ENCODE measurements at places on chromosomes 16 and 17.

- no peak for DNase-seq
These were observed 604 bp upstream of the ZC3H18 start for GRCh38 chr16:88569614-88569984.

DNA sequence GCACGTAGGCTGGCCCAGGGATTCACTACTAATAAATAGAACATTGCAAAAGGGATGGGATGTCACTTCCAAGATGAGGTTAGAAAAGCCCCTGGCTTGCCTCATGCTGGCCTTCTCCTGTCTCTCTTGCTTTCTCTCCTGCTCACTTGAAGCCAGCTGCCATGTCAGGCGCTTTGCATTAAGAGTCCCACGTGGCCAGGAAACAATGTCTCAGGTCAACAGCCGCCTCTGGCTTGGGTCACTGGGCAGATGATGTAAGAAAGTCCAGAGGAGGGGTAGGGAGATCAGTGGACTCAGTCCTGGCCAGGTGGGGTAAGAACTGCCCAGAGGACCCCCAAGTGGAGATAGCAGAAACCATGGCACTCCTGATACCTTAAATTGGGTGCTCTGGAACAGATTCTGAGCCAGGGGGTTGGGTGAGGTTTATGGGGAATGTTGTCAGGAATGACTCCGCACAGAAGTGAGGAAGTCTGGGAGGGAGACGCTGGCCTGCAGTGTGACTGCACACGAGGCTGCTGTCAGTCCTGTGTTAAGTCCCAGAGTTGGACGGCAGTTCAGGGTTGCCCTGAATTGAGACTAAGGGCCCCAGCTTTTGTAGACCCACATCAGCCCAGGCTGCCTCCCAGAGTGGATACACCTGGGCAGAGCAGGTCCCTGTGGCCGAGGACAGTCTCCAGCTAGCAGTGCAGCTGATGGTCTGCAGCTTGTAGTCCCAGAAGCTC is 17.7 kb downstream of the C16orf82 start:
- DNase-seq, result no peak

DNA sequence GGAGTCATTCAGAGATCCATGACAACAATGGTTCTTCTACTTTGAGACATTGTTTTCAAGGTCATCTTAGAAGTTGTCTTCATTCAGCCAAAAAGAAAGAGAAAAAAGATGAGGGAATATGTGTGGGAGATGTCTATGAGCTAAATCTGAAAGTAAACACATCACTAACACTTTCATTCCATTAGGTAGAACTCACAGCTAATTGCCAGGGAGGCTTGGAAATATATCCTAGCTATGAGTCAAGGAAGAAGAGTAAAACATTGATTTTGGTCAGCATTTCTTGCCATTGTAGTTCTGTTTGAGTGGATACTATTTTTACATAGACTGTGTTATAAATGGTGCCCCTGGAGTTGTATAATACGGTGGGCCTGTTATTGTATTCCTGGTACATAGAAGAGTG is 316.4 kb upstream of the MYOCD start:
- no peak for DNase-seq

DNA sequence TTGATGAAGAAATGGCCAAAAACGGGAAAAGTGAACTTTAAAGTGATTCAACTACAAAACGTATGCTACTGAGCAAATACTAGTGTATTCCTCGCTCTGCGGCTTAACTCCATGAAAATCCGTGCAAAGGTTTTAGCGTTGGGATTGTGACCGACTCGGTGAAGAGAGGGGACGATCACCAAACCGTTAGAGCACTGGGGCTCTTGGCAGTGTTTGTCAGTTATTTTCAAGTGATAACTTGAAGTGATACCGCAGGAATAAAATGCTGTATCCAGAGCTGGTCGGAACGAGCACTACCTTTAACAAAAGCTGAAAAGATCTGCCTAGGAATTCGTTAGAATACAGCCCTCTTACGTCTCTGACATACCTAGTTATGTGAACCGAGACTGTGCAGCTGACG is 773 bp upstream of the PPM1D start:
- DNase-seq, result no peak

GRCh38 chr17:81741049-81741593 is 29.0 kb downstream of the SLC25A10 start:
- no peak for DNase-seq

DNA sequence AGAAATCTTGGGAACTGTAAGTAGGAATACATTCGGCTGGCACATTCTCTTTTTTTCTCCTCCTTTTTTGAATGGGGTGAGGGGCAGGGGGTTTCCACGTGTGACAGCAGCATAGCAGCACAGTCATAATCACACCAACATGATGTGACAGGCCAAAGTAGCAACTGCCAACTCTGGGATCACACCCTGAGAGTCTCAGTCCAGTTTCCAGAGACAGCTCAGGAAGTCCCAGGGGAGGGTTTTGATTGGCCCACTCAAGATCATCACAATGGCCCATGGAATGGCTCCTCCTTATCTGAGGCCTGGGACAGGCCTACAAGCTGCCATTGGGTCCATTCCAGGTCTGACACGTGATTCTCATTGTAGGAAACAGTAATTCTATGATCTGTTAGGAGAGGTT is 207.1 kb upstream of the ASIC2 start:
- no peak for DNase-seq

DNA sequence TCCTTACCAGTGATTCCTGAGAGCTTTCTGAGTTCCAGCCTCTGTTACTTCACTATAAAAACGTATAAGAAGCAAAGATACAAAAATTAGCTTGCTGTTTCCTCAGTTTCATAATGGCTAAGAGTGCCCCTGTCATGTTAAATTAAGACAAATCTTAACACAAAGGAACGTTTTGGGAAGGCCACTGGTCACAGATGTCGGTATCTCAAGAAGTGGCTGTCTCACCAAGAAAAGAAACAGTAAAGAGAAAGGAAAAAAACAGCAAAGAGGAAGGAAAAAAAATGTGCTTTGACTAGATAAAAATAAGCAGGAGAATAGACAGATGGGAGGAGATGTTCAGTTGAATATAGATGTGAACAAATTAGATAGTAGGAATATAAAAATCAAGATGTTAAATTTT is 94.8 kb upstream of the AKTIP start:
- DNase-seq, result no peak

DNA sequence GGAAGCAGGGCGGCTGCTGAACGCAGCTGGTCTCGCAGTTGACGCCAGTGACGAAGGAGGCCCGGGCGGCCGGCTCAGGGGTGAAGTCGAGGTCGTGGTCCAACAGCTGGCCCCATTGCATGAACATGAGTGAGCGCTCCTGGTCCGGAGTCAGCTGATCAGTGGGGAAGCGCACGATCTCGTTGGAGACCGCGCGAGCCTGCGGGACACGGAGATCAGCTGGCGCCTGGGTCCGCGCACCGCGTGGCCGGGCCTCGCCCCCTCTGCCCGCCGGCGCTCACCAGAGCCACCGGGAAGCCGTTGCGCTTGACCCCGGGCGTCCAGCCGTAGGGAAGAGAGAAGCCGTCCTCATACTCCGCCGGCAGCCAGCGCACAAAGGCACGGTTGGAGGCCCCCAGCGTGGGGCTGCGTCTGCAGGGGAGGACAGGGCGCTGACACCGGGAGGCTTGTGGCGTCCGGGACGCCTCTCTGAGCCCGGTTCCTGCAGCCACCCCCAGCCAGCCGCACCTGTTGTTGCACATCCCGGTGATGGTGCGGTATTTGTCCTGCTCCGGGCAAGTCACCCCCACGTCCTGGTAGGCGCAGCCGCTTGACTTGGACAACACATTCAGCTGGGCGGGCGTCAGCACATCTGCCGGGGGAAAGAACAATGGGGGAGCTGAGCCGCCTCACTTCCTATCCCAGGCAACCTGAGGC is 1.6 kb downstream of the MPO start:
- DNase-seq, result no peak

- no peak for DNase-seq
These were observed 19.8 kb downstream of the TMEM94 start for GRCh38 chr17:75476271-75476671.

GRCh38 chr17:64390044-64390443 is 616 bp downstream of the PECAM1 start:
- no peak for DNase-seq

DNA sequence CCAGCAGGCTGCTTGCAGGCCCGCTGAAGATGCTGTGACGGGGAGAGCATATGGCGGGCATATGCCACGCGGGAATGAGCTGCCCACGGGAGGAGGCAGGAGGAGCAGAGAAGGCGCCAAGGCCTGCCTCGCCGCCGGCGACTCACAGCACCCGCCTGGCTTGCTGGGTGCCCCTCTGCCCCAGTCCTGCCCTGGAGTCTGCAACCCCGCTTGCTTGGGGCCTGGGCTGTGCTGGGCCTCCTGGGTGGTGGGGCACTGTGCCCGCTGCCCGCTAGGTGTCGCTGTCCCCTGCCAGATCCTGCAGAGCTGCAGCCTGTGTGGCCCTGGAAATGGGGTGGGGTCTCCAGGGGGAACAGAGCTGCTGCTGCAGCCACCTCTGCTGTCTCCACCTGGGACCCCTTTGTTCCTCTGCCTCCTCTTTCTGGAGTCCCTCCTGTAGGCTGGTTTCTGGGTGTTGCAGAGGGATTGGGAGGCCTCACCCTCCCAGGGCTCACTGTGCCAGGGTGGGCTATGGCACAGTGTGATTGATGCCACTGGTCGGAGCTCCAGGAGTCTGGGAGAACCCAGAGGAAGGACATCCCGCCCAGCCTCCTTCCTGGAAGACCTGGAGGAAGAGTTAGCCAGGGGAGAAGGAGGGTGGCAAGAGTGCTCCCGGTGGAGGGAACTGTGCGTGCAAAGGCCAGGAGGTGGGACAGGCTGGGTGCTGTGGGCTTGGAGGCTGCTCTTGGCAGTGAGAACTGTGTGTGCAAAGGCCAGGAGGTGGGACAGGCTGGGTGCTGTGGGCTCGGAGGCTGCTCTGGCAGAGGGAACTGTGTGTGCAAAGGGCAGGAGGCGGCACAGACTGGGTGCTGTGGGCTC is 141.0 kb upstream of the CIBAR2 start:
- DNase-seq, result no peak

GRCh38 chr16:86022381-86022960 is 123.5 kb downstream of the IRF8 start:
- DNase-seq, result no peak

GRCh38 chr16:70529051-70529777 is 5.6 kb downstream of the SF3B3 start:
- DNase-seq, result no peak

GRCh38 chr16:12538667-12539091 is 265.0 kb downstream of the CPPED1 start:
- no peak for DNase-seq

DNA sequence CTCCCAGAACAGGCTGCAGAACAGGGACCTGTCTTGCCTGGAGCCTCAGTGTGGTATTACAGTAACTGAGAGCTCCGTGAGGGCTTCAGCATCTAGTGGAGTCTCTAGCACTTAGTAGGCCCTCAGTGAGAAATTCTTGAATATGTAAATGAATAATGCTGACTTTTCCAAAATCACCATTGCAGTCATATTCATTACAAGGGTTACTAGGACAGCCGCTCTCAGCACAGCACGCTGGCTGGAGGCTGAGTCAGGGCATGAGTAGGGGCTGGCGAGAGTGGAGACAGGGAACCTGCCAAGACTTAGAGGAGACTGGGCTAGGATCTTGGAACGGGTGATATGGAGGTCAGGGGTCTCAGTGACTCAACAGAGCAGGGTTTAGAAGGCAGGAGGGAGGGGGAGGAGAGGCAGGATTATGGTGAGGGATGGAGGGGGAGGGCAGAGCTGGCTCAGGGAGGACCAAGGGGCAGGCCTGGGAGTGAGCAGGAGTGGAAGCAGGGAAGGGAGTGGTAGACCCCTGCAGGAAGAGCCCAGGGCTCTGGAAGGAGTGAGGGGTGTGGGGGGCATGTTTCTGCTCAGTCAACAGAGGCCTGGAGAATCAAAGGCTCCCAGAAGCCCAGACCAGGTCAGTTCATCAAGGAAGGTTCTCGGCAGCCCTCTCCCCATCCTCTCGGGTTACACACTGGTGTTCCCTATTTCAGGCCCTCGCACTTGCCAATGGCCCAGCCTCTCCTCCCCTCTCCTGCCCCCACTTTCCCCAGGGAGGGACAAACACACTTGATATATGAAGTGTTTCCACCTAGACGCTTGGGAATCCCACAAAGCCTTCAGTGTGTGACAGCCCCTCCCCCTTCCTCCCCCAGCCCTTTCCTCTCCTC is 42.3 kb downstream of the FZD2 start:
- peak; percentile 37 for DNase-seq

- DNase-seq, result no peak
These were observed 32.6 kb upstream of the KSR1 start for GRCh38 chr17:27423651-27424050.

DNA sequence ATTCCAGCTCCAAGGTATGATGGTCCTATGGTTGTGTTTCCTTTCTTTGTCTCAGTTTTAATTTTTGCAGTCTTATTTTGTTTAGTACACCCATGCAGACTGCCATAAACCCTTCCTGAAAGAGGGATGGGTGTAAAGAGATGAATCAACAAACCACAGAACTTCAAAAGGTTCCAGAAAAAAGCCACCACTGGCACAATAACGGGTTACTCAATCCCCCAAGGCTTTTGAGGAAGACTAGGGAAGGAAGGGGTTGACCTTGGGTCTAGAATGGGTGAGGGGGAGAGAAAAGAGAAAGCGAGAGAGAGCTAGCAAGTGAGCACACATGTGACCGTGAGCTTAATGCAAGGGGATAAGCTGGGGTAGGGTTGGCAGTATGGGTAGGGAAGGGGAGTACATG is 168.1 kb downstream of the XYLT1 start:
- no peak for DNase-seq

GRCh38 chr17:40486522-40487370 is 14.7 kb downstream of the TNS4 start:
- DNase-seq, result peak; percentile 77

DNA sequence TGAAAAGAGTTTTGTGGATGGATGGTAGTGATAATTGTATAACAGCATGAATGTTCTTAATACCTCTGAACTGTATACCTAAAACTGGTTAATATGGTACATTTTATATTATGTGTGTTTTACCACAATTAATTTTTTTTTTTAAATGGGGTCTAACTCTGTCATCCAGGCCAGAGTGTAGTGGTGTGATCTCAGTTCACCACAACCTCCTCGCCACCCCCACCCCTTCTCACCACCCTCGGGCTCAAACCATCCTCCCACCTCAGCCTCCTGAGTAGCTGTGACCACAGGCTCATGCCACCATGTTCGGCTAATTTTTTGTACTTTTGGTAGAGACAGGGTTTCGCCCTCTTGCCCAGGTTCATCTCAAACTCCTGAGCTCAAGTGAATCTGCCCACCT is 123.2 kb downstream of the CDRT15L2 start:
- DNase-seq, result no peak

DNA sequence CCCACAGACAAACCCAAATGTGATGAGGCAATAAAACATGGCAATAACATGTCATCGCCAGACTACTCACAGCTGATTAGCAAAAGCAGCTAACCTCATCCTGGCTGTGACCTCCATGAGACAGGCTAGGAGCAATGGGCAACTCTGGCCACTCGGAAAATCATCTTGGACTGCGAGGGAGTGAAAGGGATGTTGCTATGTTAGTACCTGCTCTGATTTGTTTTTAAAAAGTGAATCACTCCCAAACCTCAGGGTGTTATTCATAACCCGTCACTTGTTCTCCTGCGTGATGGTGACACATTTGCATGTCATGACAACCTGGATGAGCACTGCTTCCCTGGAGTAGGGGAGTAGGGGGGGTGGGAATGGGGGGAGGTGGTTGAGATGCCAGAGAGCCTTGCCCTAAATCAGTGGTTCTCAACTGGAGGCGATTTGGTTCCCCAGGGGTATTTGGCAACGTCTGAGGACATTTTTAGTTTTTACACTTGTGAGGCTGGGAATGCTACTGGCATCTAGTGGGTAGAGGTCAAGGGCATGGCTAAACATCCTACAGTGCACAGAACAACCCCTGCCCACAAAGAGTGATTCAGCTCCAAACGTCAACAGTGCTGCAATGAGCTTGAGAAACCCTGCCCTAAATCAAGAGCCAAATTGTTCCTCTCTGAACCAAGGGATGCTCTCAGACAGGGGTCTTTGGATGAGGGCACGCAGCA is 241.7 kb downstream of the SOX9 start:
- DNase-seq, result no peak

Measured in epithelial cell of proximal tubule (primary cell).